CD4-positive, alpha-beta T cell treated with Interleukin-6 at 100 ng/mL for 8 hours (primary cell): ENCODE measurements at places on chromosomes 7 and 10.

- DNase-seq: no peak
Measured at GRCh38 chr7:96224685-96225084, 97.2 kb downstream of the SLC25A13 start.

DNA sequence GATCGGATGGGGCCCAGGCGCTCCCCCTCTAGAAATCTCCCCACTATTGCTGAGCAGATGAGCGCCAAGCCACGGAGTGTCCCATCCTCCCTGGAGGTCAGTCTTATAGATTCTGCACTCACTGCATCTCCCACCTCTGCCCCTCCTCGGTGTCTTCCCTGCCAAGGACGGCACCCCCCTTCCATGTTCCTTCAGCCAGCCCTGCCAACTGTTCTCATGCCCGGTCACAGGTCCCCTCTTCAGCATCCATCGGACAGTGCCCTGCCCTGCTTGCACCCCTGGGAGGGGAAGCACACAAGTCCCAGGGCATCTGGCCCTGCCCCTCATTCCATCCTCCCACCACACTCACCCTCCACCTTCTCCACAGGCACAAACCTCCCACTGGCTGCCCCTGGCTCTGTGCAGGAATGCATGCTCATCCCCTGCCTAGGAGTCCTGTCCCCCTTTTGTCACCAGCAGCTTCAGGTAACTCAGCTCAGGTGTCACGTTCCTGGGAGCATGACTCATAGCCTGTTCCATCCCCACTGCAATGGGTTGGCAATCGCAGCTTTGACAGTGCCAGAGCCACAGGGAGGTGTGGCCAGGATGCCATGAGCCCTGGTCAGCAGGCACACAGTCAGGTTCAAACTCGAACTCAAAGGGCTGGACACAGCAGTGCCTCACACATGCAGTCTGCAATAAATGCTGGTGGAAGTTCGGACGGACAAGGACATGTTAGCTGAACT lies 234.7 kb upstream of the TCERG1L start:
- DNase-seq: no peak

GRCh38 chr7:45993621-45994020 lies 72.5 kb upstream of the IGFBP3 start:
- no peak for DNase-seq

DNA sequence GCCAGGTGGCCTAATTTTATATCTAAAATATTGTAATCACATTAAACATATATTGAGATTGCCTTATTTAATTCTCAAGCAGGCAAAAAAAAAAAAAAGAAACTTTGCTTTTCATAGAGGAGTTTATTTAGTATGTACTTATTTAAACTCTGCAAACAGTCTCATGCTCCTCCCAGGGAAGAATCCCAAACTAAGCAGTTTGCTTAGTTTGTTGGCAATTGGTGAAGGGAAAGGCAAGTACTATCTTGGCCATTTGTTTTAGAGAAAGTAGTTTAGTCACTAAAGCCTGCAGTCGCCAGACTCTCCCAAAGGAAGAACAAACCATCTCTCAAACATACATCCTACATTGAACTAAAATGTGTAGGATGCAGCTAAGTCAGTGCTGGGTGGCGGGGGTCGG lies 226.8 kb downstream of the CDC14C start:
- no peak for DNase-seq
